COR-L47 (cell line): ENCODE measurements at places on chromosomes 2 and 18.

DNA sequence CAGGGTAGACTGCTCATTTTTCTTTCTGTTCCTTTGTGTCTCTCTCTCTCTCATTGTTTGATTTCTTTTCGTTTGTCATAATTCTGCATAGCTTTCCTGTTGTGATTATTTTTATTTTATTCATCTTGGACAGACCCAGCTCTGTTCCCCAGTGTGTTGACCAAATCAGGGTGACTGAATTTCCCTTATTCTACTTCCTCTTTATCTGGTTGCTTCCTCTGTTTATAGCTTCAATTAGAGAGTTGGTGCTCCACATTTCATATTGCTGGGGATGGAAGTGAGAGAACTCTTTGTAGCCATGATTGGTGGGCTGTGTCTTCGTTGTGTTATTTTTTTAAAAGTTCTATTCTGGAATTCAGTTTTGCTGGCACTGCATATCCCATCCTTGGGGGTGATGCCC is 19.1 kb downstream of the PROKR1 start:
- no peak for DNase-seq

DNA sequence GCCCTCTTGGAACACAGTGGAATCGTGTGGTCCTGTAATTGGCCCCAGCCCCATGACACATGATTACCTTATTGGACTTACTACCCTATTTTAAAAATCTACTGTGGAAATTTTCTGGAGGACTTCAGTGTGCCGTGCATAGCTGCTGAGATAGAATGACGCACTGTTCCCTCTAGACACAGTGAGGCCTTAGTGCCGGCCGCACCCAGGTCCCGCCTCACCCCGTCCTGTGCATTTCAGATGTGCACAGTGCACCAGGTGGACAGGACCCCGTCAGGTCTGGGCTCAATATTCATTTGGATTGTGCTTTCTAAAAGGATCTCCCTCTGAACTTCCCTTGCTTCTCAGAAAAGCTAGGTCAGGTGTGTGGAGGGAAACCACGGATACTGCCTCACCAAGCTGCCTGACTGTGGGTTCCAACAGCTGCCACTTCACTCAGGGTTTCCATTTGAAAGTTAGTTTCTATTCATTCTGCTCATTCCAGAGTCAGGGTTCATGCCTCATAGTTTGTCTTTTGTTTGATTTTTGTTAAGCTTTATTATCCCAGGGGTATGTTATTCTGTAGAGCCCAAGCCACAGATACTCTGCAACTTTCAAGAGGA is 155.8 kb downstream of the PTGR3 start:
- DNase-seq, result no peak

DNA sequence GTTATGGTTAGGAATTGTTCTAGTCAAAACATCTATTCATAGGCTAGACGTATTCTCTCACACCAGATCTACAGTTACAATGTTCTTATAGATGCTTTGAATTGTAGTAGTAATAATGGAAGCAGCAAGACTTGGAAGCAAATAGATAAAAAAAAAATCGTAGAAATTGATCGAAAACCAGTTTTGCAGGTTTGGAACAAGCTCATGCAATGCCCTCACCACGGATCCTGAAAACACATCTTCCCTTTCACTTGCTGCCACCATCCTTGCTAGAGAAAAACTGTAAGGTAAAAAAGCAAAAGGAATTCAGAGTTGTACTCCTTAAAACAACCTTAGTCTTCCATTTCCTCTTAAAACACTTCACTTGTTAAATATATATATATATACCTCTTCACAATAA is 4.4 kb downstream of the SULT1C4 start:
- DNase-seq, result no peak

DNA sequence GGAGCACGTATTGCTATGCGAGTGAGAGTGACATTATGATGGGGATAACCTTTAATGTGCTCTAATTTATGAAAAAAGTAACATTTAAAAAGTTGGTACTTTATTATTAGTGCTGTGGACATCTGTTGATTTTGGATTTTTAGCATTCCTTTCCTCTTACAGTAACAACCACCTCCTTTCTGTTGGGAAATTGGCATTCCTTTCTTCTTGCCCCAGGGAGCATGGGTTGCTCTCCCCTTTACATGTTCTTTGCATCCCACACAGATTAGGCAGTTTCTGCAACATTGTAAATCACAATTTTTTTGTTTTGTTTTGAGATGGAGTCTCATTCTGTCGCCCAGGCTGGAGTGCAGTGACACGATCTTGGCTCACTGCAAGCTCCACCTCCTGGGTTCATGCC is 300.2 kb downstream of the LPIN1 start:
- no peak for DNase-seq

- no peak for DNase-seq
Observed at GRCh38 chr18:77170890-77171410, 38.4 kb upstream of the MBP start.

DNA sequence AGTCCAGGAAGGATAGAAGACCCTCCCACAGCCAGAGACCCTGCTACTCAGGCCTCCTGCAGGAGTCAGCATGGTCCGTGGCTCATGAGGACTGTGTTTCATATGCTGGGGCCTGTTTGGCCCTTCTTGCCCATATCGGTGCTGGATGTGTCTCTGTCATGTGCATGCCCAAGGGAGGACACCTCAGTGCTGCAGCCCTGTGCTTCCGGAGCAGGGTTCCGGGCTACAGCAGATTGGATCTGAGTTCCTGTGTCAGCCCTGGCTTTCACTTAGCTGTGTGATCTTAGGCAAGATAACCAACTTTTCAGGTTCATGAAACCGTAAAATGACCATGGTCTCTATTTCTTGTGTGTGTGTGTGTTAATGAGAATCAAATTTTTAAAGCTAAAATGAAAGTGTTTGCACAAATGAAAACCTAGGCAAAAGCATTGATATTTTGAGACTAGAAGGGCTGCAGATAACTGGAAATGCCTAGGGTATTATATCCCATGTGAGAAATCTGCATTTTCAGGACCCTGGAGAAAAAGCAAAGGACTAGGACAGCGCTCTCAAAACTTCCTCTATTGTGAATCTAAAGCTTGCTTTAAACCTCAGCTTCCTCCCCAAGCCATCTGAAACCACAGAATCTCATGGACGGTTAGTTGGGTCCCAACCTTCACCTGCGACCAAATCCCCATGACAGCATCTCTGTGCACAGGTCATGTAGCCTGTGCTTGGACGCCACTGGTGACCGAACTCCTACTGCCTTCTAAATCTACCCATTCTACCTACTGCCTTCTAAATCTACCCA is 58.8 kb upstream of the CAPN13 start:
- no peak for DNase-seq

DNA sequence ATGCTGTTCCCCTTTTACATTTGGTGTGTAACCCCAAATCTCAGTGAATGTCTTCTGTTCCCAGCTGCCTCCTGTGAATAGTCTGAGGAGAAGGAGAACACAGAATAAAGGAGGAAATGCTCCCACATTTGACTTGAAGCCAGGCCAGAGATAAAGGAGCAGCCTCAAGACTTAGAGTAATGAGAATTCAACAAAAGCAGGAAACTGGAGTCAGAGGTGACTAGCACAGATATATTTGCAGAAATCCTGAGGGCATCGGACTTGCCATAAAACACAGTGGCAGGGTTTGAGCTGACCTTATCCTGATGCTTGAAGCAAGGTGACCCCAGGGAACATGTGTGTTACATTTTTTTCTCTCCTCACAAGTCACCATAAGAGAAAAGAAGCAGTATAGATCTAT is 291.4 kb upstream of the RND3 start:
- DNase-seq, result no peak

DNA sequence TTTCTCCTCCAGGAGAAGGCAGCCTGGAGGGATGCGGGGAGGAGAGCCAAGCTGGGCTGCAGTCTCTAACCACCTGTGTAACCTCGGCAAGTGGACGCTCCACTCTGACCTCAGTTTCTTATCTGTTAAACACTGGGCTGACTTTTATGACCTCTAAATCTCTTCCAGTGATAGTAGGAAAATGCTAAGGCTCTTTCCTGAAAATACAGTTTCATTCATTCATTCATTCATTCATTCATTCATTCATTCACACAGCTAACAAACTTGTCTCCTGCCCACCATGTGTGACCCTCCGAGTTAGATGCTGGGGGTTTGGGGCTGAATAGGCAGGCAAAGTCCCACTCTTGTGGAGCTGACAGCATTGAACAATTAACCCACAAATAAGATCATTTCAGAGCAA is 9.3 kb downstream of the PROM2 start:
- no peak for DNase-seq

- peak; percentile 3 for DNase-seq
Observed at GRCh38 chr2:167140767-167141166, 252.5 kb downstream of the XIRP2 start.

- DNase-seq, result no peak
Observed at GRCh38 chr2:202933139-202933510, 21.1 kb downstream of the CARF start.

DNA sequence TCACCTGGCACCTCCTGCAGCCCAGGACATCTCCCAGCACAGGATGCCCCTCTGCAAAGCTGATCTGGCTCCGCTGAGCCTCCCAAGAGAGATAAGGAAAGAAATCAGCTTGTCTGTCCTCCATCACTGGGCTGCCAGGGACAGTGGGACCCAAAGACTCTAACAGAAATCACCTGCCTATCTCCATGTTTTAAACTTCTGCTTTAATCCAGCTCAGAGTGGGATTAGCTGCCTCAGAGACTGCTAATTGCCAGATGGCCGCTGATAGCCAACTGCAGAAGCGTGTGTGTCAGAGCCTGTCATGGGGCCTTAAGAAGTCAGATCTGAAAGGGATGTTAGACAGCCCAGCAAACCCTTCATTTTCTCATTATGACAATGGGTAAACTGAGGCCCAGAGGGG is 389.4 kb upstream of the KLHL29 start:
- no peak for DNase-seq

DNA sequence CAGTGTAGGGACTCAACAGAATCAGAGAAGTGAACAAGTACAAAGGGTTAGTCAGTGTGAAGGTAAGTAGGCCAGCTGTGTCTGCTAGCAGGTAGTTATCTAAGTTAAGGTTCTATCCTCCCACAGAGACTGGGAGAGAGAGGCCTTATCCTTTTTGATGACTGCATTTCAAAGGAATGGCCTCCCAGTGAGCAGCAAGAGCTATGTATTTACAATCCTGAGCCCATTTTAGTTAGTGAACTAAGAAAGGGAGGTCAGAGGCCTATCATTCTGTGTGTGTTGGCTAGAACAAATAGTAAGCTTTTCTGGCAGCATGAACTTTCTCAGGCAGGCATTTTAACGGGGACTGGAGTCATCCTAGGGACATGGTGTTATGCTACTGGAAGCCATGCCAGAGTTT is 182.9 kb downstream of the VWC2L start:
- DNase-seq, result no peak

- no peak for DNase-seq
Observed at GRCh38 chr18:45657357-45658335, 42.4 kb downstream of the SLC14A2 start.

GRCh38 chr2:20370191-20370590 is 19.5 kb upstream of the PUM2 start:
- no peak for DNase-seq

DNA sequence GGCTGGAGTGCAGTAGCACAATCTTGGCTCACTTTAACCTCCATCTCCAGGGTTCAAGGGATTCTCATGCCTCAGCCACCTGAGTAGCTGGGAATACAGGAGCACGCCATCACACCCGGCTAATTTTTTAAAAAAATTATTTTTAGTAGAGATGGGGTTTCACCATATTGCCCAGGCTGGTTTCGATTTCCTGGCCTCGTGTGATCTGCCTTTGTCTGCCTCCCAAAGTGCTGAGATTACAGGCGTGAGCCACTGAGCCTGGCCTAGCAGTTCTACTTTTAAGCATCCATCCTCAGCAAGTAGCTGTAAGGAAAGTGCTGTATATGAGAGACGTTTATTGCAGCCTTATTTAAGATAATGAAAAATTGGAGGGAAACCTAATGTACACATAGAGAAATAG is 79.7 kb downstream of the ZDBF2 start:
- no peak for DNase-seq

GRCh38 chr2:242038928-242039341 is 169.4 kb downstream of the RTP5 start:
- DNase-seq, result no peak

DNA sequence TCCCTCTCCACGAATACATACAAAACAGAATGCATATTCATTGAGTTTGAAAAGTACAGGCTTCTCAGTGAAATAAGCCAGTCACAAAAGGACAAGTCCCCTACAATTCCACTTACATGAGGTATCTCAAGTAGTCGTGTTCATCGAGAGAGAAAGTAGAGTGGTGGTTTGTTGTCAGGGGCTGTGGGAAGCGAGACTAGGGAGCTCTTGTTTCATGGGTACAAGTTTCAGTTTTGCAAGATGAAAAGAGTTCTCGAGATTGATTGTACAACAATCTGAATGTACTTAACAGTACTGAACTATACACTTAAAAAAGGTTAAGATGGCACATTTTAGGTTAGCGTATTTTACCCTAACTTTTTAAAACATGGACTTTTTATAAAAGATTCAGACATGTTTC is 71.5 kb upstream of the TTC39C start:
- no peak for DNase-seq

GRCh38 chr18:53843113-53843760 is 381.2 kb downstream of the MBD2 start:
- no peak for DNase-seq

GRCh38 chr2:39571111-39571731 is 94.5 kb upstream of the TMEM178A start:
- no peak for DNase-seq

- no peak for DNase-seq
Observed at GRCh38 chr2:174617120-174617519, 19.5 kb upstream of the WIPF1 start.

DNA sequence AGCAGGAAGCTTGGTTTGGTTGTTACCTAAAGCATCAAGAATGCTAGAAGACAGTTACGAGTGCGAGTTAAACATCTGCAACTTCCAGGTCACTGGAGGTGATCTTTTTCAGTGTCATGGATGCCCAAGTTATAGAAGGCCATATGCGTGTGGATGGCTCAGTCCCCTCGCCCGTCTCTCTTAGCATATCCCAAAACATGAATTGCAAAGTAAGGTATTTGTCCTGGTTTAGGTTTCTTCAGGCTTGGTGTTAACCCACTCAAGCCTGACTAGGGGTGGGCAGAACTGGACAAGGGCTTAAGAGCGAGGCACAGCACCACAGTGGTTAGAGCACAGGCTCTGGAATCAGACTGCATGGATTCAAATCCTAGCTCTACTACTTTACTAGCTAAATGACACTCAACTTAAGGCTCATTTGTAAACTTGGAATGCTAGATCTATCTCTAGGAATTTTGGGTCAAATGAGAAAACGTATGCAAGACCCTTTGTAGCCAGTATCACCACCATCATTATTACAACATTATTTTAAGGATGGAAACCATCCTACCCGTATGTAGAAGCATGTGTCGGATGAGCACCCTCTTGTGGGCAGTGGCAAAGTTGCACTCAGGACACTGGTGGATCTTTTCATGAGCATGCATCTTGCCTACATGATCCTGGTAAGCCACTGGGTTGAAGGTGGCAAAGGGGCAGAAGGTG is 11.2 kb downstream of the ZNF142 start:
- peak; percentile 33 for DNase-seq

DNA sequence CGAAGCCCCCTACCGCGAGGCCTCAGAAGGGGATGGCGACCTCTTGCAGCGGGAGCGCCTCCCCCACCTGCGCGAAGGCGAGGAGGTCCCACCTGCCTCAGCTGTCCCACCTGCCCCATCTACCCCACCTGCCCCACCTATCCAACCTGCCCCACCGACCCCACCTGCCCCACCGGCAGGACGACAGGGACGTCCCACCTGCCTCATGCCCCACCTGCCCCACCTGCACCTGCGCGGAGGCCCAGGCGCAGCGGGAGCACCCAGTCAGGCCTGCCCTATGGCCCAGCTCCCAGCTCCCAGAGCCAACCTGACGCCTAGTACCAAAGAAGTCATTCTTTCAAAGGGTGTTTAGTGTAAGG is 489.1 kb upstream of the SMIM21 start:
- no peak for DNase-seq
